ENCODE measurements at places on chromosomes 6 and 20.

DNA sequence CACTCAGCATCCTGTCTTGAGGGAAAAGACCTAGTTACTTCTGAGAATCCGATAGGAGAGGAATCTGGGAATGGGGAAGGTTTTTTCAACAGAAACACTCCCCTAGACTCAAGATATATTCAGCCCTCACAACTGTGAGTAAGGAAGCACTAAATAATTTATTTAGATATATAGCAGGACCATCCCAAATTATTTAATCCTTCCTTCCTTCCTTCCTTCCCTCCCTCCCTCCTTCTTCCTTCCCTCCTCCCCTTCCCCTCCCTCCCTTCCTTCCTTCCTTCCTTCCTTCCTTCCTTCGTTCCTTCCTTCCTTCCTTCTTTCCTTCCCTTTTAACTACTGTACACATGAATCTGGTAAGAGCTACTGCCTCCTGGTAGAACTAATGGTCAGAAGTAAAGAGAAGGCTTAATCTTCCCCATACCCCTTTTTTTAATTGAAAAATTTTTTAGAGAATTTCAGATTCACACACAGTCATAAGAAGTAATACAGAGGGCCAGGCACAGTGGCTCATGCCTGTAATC is 10.1 kb downstream of the SLC24A3 start:
- DNase-seq: no peak

DNA sequence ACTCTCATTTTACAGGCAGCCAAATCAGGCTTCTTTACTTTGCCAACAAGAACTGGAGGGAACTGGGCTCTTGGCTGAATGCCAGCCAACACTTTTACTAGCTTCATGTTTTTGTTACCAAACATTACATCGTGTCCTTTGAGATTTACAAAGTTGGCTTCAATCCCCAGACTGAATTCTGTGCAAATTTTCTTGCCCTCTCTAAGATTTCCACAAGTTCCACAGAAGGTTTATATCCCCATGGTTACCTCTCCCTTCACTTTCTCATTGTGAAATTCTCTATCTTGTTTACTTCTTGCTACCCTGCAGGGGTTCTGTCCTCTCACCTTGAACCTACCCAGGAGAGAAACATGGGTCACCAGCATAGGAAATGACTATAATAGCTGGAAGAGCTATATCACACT is 37.6 kb upstream of the PLCB1 start:
- no peak for DNase-seq

- DNase-seq: no peak
Measured at GRCh38 chr20:2626853-2627541, 25.4 kb upstream of the NOP56 start.

DNA sequence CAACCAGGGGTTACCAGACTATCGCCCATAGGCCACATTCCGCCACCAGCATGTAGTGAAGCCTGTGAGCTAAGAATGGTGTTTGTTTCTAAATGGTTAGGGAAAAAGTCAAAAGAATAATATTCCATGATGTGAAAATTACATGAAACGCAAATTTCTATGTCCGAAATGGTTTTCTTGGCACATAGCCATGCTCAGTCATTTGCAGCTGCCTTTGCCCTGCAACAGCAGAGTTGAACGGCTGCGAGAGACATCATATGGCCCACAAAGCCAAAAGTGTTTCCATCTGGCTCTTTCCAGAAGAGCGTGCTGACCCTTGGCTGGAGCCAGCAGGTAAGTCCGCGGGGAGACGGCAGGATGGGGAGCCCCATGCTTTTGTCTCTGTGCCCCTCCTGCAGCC is 60.7 kb downstream of the FAM120B start:
- no peak for DNase-seq

- no peak for DNase-seq
Measured at GRCh38 chr6:12232339-12232738, 57.8 kb upstream of the EDN1 start.

DNA sequence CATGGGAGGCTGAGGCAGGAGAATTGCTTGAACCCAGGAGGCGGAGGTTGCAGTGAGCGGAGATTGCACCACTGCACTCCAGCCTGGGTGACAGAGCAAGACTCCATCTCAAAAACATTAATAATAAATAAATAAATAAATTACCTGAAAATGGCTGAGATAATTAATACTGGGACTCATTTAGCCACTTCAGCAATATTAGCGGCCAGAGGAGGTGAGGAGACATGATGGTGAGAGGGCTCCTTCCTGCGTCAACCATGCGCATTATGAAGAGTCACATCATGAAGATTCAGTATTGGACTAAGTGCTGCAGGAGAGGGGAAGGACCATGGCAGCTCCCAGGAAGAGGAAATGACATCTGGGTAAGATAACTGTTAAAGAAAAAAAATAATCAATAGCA is 2.9 kb upstream of the PYGB start:
- no peak for DNase-seq

GRCh38 chr6:2868637-2869036 is 27.0 kb upstream of the SERPINB1 start:
- DNase-seq: no peak

DNA sequence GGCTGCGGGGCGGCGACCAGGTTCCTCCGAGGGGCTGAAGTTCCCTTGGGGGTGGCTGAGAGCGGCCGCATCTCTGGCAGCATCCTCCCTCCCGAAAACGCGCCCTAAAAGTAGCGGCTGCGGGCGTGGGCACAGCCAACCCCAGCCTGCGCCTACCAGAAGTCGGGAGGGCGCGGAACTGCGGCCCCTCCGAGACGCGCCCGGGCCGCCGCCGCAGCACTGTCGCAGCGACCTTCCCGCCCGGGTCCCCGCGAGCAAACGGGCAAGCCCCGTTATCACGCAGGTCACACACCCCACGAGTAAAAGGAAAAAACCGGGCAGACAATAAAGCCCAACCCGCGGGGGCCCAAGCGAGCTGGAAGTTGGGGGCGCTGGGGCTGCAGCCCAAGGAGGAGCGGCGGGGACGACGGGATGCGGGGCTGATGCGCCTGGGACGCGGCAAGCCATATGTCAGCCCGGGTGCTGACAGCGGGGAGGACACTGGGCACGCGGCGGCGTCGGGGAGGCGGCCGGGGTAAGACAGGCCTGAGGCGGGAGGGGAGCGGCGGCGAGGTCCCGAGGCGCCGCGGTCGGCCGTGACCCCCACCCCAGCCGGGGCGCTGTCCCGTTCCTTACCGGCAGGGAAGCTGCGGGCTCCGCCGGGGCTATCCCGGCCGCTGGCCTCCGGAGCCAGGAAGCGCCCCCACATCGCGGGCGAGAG is 659 bp downstream of the CEP85L start:
- DNase-seq: peak; percentile 15

DNA sequence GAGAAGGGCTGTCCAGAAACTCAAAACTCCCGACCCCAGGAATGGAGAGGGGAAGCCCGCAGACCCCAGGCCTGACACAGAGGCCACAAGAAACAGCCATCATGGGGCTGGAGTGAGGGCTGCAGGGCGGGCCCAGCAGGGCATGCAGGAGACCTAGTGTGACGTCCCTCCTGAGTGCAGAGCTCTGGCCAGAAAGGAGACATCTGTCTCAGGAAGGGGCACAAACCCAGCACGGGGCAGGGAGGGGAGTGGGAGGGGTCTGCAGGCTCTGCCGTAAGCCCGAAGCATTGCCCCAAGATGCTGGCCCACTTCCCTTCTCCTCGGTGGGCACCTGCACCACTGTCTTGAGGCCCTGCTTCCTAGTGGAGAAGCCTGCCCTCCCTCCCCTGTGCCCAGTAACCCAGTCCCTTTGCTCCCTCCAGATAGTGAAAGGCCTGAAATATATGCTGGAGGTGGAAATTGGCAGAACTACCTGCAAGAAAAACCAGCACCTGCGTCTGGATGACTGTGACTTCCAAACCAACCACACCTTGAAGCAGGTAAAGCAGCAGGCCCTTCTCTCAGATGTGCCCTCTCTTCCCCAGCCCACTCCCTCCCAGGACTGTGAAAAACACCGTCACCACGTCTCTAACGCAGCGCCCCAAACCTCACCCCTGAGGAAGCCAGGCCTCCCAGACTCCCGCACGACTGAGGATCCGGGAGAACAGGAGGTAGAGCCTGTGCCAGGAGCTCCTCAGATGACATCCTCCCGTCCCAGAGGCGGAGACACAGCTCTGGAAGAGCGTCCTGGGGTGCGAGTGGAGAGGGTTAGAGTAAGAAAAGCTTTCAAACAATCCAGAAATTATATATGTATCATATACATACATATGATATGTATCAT is 9.7 kb downstream of the CST7 start:
- DNase-seq: no peak

DNA sequence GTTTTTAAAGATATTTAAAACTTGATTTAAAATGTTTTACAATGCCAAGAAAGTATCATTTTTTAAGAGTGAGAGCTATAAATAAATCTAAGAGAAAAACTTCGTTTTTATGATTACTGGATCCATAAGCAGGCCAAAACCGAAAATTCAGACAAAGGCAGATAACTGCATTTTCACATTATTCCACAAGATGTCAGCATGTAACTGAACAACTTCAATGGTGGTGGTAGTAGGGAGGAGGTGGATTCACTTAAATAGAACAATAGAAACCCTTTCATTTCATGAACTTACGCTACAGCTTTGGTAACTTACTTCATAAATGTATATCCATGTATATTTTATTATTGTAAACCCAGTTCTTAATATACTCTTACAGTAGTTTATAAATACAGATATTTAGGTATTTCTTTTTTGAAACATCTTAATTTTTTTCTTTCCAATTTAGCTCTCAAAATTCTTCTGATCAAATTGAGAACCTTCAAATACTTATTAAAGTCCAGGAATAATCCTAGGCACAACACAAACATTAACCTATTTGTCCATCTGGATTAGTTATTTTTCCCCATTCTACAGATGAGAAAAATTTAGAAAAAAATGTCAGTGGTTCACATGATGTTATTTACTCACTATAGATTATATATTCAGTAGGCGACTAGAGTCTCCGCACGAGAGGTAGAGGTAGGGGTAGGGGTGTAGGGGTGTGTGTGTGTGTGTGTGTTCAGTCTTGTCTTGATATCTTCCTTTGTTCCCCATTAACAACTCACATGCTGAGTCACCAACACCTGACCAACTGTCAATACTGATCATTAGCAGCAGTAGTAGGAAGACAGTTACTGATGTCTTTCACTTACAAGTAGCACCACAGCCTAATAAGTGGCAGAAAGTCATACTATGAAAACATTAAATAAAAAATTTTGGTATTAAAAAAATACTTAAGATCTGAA is 111.5 kb downstream of the ARHGAP18 start:
- no peak for DNase-seq

All from T follicular helper cell (primary cell).